Stimulated activated CD8-positive, alpha-beta memory T cell treated with anti-CD3 and anti-CD28 coated beads, Interleukin-12 subunit alpha, Interleukin-12 subunit beta, amount 100 ng/mL, for 1 hour (primary cell): ENCODE measurements at places on chromosomes 3 and 15.
A peak's percentile ranks its signal among the peaks of the same experiment; 100 is the strongest.

DNA sequence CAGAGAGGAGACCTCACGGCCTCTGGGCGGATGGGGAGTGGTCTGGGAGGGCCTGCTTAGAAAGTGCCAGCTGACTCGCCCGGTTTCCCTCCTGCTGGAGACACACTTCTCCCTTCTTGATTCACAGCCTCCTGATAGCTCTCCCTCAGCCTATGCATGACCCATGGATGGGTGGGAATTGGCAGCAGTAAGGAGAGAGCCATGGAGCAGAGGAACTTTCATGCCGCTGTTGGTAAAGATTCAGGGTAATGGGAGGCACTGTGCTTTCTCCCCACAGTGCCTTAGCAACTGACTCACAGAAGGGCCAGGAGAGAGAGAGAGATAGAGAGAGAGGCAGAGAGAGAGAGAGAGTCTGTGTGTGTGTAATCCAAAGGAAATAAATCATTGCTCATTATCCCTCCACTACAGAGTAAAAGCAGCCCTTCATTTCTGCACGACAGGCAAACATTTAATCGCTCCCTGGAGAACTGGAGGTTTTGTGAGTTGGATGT lies 82.8 kb downstream of the SEMA5B start:
- no peak for DNase-seq

DNA sequence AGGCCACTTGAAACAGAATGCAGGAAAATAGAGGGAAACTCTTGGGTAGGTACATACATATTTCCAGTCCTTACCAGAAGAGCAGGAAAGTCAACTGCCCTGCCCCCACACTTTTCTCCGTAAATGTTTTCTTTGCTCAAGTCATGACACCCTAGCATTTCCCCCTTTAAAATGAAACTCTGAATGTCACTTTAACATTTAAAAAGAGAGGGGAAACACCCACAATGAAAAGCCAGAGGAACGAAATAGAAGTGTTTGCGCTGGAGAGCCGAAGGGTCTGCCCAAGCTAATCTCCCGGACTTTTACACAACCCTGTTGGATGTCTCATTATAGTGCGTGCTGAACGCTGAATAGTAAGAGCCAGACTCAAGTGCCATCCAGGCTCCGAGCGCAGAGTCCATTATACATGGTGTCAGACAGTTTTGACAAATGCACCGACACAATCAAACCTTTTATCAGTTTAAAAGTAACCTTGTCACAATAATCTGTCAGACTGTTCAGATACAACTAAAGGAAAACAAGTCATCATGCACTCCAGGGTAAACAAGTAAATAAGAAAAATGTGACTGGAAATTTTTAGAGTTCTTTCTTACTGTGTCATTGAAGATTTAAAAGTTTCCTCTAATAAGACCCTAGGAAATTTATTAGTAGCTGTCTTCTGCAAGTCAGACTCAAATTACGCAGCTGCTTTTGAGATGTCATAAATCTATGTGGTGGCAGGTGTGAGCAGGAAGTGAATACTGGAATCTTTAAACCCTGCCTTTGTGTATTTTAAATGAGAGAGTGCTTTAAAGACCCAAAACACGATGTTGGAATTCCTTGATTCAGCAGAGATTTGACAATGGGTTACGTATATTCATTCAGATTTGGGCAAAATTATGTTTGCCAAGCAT lies 159.8 kb downstream of the RBMS3 start:
- no peak for DNase-seq

GRCh38 chr3:125054449-125055329 lies 1.1 kb downstream of the HEG1 start:
- DNase-seq = no peak

DNA sequence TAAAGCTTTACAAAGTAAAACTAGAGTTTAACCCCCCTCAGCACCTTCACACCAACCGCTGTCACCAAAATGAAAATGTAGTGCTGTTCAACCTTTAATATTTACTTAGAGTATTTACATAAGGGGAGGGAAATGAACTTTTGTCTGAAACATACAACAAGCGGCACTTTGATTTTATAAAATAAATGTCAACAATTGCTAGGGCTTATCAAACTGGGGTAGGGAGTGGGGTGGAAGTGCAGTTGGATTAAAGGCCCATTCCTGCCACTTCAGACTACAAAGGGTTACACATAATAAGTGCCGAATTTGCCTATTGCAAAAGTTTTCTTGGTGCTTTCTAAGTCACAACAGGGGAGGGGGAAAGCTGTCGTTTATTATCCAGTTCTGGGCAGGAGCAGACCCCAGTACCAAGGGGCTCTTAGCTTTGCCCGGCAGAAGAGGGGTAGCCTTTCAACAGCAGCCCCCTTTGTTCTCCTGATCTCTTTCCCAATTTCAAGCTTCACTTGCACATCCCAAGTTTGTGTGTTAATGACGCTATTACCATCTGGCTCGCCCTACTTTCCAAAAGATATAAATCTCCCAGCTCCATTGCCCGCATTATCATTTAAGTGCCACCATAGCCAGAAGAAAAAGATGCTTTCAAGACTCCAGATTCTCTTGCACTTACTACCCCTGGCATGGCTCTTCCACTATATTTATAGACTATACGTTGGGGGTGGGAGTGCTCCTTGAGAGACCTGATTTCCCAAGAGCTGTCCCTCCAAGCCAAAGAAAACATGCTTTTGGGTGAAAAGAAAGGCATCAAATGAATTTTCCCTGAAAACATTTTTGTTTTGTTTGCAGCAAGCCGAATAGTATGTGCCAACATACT lies 17.0 kb downstream of the SOX2 start:
- no peak for DNase-seq

- no peak for DNase-seq
Observed at GRCh38 chr3:156718622-156719306, 44.4 kb downstream of the TIPARP start.

DNA sequence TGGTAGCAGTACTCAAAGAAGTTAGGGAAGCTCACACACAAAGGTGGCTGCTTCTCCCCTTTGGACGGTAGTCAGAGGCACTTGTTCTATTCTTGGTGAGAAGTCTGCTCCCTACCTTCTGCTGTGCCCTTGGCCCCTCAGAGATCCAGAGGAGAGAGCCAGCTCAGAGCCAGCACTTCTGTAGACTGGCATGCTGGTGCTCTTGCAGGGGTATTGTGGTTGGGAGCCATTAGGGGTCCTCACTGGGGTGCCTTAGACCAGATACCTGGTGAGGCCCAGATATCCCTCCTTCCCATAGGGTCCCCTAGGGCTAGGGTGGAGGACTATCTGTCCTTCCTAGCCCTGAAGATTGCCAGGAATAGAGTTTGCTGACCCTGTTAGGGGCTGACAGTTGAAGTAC lies 140.6 kb downstream of the EEFSEC start:
- no peak for DNase-seq

DNA sequence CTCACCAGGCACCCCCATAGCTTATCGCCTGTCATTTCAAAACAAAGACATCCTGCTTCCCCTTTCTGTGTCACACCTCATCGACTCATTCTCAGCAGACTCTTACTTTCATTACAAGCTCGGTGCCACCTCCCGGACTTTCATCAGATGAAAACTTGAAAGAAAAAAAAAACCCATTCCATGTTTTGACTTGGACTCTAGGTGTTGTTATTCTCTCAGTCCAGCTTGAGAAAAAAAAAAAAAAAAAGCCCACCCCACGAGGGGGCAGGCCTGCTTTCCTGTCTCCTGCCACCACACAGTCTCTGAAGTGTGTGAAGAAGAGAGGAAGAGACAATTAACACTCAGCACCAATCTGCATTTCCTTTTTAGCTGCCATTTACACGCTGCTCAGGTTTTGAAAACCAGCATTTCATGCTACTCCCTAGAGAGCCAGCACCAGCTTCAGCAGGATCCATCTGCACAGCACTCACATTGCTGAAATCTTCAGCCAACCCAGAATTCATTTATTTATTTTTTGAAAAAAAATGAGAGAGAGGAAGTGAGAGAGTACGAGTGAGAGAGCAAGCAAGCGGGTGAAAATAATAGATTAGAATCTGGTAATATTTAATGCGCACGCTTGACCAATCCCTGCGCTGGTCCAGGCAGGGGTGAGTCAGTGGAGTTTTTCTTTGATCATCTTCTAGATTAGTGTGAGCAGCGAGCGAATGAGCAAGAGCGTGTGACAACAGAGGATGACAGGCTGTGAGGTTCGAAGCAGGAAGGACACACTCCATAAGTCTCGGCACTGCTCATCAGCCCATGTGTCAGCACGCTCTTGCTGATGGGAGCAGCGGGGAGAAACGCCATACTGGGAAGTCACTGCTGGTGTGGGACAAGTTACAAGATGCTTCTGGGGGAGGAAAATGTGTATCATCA lies 23.5 kb downstream of the ZNF80 start:
- DNase-seq = peak; percentile 56
